Right ventricle myocardium superior (tissue), 1 donor: ENCODE measurements at places on chromosomes 1 and 21. TPM values are rescaled to one million over a fixed set of nuclear protein-coding genes. Genes with fewer than 3 reads are reported as not detected.

The OR2L13 gene
- total RNA-seq: not detected

DNA sequence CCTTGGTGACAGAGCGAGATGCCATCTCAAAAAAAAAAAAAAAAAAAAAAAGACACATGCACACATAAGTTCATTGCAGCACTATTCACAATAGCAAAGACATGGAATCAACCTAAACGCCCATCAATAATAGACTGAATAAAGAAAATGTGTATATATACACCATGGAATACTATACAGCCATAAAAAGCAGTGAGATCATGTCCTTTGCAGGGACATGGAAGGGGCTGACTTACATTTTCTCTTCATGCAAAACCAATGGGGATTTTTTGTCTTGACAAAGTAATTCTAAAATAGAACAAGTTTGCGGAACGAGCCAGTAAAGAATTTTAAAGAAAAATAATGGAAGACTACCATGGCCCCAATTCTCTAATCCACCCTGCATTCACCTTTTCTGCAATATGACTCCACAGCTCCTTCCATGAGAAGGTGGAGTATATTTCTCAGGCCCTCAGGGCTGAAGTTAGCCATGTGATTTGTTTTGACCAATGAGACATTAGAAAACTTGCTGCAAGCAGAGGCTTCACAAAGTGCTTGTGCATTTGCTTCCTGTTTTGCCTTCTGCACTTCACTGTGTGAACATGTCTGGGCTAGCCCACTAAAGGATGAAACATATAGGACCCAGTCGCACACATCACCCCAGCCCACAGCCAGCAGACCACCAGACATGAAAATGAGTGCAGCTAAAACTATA, 78.8 kb upstream of the NR5A2 start:
- DNase-seq: no peak

DNA sequence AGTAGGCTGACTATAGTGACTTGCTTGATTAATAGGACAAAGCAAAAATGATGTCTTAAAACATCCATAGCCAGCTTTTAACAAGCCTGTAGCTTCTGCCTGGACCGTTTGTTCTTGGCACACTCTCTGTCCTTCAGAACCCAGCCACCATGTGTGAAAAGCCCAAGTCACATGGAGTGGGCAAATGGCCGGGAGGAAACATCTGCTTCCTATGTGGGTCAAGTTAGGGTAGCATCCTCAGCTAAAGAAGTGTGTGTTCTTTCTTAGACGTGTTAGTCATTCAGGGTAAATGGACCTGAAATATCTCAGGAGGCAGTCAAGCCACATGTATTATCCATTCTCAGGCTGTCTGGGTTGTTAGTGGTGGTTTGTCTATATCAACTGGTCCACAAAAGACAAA, 23.4 kb downstream of the RD3 start:
- no peak for DNase-seq

DNA sequence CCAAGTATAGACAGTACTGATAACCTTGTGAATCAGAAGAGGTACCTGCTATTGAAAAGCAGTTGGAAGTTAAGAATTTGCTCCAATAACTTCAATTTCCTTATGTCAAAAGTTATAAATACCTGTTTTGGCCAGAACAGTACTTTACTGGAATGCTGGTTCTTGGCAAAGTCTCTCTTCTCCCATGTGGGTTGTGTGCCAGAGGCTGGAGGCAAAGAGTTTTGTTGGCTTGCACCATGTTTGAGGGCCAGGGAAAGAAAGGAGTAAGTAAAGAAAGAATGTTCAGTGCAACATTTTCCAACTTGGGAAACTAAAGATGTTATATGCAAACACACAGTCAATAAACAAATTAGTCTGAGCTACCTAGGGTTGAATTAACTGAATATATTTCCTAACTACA, 67.0 kb upstream of the DYNLT5 start:
- no peak for DNase-seq

GRCh38 chr1:109579491-109579890, 31.1 kb downstream of the GNAI3 start:
- no peak for DNase-seq

DNA sequence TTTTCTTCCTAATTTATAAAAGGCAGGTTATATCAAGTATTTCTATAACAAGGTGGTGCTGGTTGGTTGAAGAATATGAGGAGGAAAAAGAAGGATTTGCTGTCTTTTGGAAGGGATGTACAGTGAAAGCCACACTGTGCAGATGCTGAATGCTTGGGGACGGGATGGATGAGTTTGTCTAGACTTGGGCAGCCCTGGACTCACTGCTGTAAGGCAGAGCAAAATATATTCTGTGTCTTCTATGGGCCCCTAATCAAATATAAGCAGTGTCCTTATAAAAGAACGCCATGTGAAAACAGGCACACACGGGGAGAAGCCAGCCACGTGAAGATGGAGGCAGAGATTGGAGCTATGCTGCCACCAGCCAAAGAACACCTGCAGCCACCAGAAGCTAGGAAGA, 47.4 kb downstream of the PHC2 start:
- no peak for DNase-seq
